ENCODE measurements at places on chromosomes 11 and 22. TPM values are rescaled to one million over a fixed set of nuclear protein-coding genes. Genes with fewer than 3 reads are reported as not detected.

DNA sequence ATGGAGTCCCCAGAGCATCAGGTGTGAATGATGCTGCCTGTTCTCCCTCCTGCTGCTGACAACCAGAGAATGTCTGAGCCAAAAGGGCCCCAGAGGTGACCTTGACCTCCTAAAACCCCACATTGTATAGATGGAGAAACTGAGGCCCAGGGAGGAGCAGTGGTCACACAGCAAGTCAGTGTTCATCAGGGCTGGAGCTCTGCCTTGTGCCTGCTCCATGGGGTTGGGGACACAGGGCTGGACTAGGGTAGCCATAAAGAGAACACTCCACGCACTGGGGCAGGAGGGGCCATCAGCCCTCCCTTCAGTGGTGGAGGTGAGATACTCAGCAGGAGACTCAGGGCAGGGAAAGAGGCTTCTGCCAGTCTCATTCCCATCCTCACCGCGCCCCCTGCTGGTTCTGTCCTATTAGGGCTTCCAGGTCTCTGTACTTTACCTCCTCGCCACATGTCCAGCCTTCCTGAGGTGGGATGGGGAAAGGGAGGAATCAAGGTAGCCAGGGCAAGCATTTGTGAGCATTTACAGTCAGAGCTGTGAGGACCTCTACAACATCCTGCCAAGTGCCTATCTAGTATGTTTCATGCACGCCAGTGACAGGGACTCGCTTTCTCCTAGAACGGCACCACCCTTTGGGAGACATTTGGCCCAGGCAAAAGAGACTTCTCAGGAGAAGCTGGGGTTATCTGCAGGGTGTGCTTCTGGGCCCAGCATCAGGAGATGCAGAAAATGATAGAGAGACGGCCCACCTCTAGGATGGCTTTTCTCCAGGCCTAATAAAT is 43.2 kb downstream of the NEU3 start:
- peak; percentile 36 for DNase-seq

GRCh38 chr22:18113680-18114394 is 3.2 kb downstream of the TUBA8 start:
- no peak for DNase-seq

DNA sequence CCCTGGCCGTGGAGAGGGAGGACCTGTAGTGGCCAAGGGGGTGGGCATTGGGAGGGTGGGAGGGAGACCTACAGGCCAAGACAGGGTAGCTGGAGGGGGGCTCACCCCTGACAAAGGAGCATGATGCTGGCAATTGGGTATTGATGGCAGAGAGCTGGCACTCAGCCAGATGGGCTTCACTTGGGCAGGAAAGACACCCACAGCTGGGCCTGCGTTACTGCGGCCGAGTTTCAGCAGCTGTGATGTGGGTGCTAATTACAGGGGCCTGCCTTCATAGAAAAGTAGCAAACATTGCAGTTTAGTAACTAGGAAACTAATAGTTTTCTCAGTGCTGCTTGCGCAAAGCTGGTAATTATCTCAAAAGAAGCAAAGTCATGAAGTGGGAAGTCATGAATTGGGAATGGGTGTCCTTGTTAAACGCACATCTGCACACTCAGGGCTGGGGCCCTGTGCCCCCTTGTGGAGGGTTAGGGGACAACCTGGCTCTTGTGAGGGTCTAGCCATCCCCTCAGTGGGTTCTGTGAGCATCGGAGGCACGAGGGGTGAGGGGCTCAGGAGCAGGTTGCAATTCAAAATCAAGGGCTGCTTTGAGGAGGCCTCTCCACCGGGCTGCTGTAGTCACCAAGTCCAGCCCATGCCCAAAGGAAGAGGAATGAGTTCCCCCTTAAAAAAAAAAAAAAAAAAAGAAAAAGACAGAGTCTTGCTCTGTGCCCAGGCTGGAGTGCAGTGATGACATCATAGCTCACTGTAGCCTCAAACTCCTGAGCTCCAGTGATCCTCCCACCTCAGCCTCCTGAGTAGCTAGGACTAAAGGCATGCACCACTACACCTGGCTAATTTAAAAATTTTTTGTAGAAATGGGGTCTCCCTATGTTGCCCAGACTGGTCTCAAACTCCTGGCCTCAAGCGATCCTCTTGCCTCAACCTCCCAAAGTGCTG is 24.4 kb upstream of the TXNRD2 start:
- DNase-seq: no peak

DNA sequence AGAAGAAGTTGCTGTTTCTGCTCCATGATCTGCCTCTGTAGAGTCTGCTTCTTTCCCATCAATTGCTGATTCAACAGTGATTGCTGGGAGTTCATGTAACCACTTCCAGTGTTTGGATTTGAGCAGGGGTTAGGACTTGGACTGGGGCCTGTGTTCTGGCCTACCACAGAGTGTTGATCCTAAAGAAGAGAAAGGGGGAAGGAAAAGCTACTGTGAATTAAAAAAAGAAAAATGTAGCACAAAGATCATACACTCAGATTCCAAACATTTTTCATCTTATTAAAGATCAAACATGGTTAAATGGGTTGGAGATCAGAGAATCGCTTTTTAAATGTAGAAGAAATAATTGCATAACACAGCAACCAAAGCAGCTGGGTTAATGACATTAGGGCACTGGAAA is 67.6 kb upstream of the MTMR2 start:
- no peak for DNase-seq

DNA sequence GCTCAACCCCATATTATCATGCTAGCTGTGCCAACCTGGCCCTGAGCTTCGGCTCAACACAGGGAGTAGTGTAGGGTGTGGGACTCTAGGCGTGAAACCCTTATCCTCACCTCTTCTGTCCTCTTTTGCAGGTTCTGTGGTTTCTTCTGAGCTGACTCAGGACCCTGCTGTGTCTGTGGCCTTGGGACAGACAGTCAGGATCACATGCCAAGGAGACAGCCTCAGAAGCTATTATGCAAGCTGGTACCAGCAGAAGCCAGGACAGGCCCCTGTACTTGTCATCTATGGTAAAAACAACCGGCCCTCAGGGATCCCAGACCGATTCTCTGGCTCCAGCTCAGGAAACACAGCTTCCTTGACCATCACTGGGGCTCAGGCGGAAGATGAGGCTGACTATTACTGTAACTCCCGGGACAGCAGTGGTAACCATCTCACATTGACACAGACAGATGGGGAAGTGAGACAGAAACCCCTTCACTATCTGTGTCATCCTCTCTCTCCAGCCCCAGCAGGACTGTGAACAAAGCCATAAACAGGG is 76.4 kb downstream of the GGTLC2 start:
- no peak for DNase-seq

- no peak for DNase-seq
Observed at GRCh38 chr11:63020671-63021291, 5.1 kb upstream of the SLC22A8 start.

DNA sequence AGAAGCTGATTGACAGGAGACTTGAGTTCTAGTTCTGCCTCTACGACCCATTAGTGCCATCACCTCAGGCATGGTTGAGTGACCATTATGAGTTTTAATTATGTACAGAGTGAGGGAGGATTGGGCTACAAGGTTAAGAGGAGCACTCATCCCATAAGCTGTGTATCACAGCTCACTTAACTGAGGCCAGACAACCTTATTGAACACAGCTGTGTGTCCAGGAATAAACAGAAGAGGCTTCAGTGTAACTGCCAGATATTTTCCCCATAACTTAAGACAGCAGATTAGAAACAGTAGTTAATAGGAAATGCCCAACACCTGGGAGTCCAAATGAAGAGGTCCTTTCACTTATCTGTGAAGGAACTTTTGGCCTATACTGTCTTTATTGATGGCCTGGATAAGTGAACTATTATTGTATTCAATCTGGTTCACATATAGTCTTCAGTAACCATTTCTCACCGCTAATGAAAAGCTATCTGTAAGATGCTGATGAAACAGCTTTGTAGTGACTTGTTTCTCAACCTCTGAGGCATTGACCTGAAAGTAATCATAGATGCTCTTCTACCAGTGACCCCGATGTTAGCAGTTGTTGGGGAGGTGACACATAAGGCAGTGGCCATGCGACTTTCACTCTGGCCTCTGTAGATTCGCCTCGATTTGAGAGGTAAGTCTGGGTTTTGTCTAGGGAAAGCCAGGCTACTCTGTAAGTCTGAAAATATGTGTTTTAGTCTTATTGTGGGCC is 41.7 kb downstream of the YAP1 start:
- no peak for DNase-seq

Gene NAALAD2
- total RNA-seq: not detected

Gene MTMR2
- total RNA-seq: 38.5 TPM

Gene TNNI2
- not detected for total RNA-seq

Gene THYN1
- total RNA-seq: 23.9 TPM

Gene CLCF1
- 4.9 TPM for total RNA-seq

- DNase-seq: no peak
Observed at GRCh38 chr11:34356130-34356529, 1.7 kb downstream of the ABTB2 start.

- DNase-seq: no peak
Observed at GRCh38 chr11:1499261-1499890, 12.8 kb upstream of the MOB2 start.

Gene PGA5
- total RNA-seq: not detected

Measured in NCI-H460 (cell line).